ENCODE measurements at places on chromosomes 1 and 21.

DNA sequence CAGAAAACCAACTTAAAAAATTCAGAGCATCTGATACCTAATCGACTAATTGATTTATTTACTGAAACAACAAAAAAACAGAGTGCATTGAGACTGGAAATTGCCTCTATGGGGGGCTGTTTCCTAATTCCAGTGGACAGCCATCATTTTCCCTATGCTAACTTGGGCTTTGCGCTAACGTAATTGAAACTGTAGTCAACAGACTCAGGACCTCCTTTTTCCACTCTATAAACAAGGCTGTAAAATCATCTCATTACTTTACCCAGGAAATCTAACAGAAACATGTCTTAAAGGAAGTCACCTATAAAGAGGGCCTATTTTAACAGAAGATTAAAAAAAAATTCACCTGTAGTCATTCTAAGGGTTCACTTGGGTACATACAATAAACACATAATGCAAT is 2.1 kb downstream of the ERG start:
- DNase-seq = no peak

DNA sequence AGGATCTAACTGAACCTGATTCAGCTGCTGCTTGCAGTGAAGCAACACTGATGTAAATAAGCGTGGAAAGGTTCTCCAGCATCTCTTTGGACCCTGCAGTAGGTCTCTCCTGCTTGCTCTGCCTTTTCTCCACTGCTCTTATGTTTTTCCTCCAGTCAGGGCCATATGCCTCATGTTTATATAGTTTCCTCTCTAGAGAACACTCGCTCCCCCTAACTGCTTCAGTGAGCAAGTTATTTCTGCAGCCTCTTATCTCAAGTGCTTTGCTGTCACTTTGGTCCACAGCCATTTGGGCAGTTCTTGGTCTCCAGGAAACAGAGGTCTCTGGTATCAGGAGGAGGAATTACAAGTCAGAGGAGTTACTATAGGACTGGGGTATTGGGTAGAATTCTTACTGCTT is 5.3 kb downstream of the PRUNE1 start:
- DNase-seq = peak; percentile 89

DNA sequence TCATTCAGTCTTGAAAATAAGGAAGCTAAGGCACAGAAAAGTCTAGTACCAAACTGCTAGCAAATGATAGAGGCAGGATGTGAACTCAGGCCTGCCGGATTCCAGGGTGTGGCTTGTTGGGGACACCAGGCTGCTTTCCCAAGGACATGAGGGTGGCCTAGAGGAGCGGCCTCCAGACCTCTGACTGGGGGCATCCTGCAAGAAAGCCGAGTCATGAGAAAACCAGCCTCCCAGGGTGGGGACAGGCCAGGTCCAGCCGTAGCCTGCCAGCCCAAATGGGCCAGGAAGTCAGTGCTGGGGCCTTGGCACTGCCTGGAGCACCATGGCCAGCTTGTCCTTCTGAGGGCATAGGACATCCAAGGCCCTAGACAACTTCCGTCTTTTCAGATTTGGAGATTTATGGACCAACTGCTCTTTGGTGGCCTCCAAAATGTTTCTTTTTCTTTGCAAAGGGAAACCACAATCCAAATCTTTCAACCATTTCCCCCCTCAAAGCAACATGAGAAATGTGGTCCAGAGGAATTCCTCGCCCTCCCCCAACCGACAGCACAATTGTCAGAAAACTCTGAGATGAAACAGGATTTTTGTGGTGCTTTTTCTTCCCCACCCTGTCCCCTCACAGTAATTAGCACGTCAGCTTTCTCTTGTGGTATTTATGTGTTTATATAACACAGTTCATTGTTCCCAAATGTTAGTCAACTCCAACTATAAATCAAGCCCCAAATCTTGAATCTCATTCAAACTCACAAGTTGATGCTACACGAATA is 212.3 kb downstream of the KAZN start:
- peak; percentile 47 for DNase-seq

DNA sequence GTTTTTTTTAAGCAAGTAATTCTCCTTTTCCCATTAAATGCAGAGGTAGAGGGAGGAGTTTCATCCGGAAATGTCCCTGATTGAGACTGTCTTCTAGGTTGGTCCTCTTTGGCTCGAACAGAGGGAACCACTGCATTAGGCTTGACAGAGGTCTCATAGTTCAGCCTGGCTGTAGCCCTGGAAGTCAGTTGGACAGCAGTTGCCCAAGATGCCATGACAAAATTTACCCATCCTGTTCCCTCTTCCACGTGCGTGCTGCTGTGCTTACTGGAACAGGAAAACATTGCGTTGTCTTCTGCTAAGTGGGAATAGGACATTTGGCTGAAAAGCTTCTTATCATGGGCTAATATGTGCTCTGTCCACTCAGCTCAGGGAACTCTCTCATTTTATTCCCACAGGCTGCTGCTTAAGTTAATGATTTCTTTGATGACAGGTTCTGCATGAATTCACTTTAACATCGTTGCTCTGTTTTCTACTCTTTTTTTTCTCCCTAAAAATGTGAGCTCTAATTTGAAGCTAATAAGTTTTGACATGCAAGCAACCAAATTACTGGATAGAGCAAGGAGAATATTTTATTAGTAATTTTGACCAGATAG is 18.0 kb downstream of the KCNK1 start:
- no peak for DNase-seq

All from mesenchymal stem cell (in vitro differentiated cells and primary cell).